ENCODE measurements at places on chromosomes 4 and X.

DNA sequence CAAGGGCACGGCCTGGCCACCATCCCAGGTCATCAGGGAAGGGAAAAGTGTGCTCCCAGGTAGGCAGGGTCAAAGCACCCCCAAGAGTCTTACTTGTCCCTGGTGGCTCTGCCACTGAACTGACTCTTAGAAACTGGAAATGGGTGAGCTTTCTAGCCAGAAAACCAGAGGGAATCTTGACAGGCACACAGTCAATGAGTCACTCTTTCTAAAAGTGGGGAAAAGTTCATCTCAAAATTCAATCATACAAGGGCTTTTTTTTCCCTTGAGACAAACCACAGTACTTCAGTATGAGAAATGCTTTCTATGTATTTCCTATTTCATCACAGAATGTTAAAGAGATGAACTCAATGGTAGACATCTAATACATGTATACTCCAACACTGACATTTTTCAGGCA lies 12.5 kb downstream of the HPF1 start:
- DNase-seq, result no peak

DNA sequence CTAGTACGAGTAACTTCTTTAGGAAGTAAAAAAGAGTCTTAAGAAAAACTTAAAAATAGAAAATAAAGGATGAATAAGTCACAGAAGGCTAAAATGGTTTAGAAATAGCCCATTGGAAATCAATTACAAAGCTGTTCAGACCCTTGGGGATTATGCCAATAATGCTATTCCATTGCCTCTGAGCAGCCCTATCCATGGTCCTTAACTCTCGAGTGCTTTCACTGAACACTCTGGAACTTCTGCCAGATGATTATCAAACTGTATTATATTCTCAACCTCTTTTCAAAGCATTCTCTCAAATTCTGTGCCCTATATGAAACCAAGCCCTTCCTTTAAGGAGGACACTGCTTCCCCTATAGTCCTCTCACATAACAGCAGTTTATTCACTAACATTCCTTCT lies 17.0 kb downstream of the SLC9B1 start:
- no peak for DNase-seq

DNA sequence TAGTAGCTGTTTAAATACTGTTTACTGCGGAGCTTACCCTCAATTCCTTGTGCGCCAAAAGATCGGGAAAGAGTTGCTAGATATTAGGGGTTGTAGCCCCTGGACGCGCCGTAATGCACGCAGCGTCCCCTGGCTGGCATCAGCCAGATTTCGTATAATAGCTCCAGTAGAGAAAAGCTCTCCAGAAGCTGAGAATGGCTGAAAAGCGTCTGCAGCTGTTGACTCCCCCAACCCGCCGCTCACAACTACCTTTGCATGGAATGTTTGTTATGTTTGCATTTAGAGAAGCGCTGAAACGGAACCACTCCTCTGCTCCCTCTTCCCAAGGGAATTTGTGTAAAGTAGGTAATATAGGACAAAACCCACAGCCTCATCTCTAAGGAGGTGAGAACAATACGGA lies 3.7 kb downstream of the DOCK11 start:
- DNase-seq, result no peak

DNA sequence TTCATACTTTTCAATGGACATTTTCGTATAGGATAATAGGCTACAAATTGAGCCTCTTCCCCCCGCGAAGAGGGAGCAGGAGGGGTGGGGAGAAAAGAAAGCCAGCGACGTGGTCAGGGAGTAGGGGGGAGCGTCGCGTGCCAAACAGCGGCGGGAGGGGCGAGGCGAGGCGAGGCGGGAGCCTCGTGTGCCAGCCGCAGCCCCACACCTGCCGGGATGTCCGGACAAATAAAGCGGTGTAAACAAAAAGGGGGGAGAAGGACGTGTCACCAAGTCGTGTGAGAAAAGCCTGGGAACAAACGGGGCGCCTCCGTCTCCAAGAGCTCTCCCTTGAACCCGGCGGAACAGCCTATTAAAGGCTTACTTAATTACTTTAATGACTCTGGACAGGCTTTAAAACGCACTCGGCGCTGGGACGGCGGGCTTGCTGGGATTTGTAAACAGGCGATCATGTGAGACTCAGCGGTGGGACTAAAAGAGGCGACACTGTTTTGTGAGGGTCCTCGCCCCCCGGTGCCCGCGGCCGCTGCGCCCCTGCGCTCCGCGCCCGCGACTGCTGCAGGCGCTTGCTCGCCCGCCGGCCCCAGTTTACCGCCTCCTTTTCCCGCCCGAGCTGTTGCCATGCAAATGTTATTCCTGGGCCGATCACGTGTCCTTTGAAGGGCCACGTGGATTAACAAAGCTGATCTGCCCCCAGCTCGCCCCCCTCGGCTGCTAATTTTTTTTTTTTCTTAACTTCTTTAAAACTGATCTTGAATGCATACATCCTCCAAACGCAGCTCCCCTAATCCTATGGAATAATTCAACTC lies at the start of gene HELT:
Gene HELT, plus strand, starts transcription at position 527 of the 809 bp plus-strand sequence. CDS start 439 bp downstream, outside the sequence.
- DNase-seq, result no peak

- no peak for DNase-seq
Measured at GRCh38 chr4:172813359-172813923, 355.2 kb upstream of the GALNT7 start.

DNA sequence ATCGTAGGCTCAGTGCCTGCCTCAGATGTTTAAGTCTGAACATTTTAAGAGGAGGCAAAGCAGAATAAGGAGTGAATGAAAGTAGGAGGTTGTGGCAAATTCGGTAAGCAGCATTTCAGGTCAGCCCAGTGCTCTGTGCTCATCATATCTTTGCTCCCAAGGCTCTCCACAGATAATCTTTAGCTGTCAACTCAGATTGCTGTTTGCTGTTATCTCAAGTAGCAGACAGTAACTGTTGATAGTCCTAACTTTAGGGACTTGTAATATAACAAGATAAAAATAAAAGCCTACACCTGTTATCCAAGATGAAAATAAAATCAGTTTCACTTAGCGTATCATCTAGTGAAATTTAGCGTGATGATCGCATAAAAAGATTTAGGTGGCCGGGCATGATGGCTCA lies 18.6 kb upstream of the CLTRN start:
- no peak for DNase-seq

- no peak for DNase-seq
Measured at GRCh38 chr4:136505020-136505419, 1027.3 kb downstream of the PCDH18 start.

DNA sequence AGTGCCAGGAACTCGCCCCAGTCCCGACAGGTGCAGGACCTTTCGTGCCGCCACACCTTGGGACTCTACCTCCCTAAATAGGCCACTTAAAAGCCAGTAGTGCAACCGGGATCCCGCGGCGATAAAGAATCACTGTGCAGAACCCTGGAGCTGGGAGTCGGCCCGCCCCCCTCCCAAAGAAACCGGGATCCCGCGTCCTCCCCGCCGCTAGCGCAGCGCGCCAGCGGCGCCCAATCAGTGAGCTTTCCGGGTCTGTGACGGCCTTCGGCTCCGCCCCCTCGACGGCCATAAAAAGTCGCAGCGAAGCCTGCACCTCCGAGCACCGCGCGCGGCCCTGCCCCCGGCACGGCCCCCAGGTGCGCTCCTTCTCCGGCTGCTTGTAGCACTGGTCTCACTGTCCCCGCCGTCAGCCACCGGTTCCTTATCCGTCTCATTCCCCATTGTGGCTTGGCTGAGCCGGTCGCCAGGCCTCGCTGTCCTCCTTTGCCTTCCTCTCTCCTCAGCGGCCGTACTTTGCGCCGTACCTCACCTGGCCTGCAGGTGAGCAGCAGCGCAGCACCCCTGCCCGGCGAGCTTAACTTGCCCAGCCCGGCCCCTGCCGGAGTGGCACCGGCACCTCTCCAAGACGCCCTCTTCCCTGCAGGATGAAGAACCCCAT lies at the start of gene LRAT:
Gene LRAT, plus strand, starts transcription at position 318 of the 658 bp plus-strand sequence. Its CDS starts 327 bp downstream, at position 645.
- DNase-seq, result peak; percentile 35

DNA sequence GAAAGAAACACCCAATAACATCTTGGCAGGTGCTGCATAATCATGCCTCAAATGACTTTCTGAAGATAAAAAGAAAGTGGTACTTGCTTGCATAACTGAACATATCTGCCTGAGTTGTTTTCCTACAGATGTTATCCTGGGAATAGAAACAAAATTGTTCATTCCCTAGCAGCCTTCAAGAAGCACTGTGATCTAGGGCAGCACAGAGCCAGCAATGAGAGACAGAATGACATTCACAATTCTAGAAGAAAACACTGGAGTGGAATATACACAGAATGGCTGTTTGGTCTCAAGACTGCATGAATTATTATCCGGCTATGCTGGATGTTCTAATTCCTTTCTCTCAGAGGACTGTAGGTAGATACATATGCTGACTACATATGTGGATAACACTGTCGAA lies 790.9 kb downstream of the PDHA2 start:
- no peak for DNase-seq

DNA sequence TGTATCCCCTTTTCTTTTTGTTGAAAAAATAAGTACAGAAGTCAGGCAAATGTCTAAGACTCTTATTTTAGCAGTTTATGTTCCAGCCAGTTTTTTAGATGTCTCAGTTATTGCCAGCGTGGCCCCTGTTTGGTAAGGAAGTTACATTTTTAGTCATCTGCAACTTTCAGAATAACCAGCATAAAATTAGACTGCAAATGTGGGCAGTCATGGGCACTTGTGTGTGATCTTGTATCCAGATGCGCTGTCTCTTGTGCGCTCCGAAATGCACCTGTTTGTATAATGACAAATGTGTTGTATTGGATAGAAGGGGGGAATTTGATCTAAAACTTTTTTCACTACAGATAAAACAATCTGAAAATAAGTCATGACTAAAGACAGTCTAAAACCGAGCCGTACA lies 44.3 kb upstream of the CLCN4 start:
- DNase-seq, result no peak

GRCh38 chr4:48649505-48649904 lies 130.6 kb downstream of the FRYL start:
- no peak for DNase-seq

GRCh38 chr4:80610845-80611677 lies 275.5 kb downstream of the CFAP299 start:
- peak; percentile 6 for DNase-seq

DNA sequence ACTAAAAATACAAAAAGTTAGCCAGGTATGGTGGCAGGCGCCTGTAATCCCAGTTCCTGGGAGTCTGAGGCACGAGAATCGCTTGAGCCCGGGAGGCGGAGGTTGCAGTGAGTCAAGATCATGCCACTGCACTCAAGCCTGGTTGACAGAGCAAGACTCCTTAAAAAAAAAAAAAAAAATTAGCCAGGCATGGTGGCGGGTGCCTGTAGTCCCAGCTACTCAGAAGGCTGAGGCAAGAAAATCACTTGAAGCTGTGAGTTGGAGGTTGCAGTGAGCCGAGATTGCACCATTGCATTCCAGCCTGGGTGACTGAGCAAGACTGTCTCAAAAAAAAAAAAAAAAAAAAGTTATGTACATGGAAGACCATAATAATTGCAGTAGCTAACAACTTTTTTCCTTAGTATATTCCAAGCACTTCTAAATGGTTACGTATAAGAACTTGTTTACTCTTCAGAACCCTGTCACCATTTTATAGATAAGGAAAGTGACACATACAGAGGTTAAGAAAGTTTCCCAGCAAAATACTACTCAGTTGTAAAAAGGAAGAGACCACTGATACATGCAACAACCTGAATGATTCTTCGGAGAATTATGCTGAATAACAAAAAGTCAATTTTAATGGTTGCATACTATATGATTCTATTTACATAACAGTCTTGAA lies 24.5 kb downstream of the RUFY3 start:
- no peak for DNase-seq

DNA sequence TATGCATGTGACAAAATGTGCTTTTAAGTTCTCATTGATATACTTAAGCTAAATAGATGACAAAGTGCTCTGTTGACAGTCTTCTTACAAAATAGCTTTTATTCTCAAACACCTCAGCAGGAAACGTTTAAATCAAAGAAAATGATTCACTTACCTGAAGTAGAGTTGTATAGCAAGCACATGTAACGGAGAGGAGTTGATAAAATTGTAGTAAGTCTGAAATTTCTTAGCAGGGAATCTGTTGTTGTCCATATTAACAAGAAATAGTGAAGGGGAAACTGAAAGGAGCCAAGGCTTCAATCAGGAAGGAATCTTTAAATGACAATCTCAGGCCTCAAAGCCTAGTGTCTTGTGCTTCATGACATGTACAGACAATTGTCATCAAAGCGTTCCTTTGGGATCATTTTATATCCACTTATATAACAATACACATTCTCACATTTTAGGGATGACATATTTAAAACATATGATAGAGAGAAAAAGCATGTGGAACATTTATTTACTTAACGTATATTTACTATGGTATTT lies 2010.2 kb upstream of the IGFBP7 start:
- no peak for DNase-seq

- no peak for DNase-seq
Measured at GRCh38 chrX:102708900-102709299, 3.3 kb upstream of the GPRASP2 start.

DNA sequence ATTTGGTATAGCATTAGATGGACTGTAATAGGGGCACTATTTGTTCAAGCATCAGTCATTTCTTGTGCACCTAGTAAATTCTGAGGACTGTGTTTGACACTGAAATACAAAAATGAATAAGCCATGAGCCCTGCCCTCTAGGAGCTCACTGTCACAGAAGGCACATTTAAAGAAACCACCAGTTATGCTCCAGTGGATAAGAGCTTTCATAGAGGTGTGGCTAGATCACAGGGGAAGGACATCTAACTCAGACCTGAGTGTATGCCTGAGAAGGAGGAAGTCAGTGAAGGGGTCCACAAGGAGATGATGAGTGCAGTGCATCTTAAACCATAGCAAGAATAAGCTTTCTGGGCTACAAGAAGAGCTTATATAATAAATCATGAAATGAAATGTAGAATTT lies 40.1 kb downstream of the BTC start:
- no peak for DNase-seq

GRCh38 chr4:95732061-95732460 lies 107.8 kb upstream of the PDHA2 start:
- DNase-seq, result no peak

DNA sequence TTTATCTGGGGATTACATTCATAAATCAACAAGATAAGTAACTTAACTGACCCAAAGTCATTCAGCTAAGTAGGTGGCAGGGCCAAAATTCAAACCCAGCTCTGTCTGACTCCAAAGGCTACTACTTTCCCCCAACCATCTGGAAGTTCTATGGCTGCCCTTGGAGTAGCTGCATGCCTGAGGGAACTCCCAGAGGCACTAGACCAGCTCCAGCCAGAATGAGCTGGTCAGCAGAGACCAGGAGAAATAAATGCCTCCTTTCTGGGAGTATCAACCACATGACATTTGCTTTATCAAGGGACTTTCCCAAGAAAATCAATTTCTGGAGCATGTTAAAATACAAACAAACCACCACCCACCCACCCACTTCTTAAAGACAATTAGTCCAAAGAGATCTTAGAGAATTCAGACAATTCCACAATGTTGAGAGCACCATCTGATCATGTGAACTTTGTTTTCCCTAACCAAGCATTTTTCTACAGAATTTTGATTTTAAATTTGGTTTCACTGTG lies 180.5 kb downstream of the EFHC2 start:
- DNase-seq, result no peak

DNA sequence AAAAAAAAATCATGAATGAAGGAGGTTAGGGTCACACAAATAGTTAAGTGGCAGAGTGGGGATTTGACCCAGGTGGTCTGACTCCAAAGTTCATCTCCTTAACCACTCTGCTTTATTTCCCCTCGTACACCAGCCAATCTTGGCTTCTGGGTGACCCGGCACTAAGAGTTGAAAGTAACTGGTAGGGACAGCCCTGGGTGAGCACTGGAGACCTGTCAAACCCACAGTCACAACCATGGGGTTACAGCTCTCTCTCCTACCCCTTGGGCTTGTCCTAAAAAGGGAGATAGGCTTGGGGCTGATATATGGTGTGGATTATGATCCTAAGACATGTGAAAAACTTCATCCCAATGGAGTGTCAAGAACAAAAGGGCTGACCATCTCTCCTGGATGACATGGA lies 12.5 kb downstream of the IGFBP7 start:
- DNase-seq, result no peak

GRCh38 chr4:153488006-153488891 lies 22.1 kb downstream of the TMEM131L start:
- peak; percentile 84 for DNase-seq

Measured in stimulated activated naive CD8-positive, alpha-beta T cell treated with anti-CD3 and anti-CD28 coated beads, Interleukin-15, Interleukin-2, amounts not matched to agents 100 U/mL and 50 U/mL, for 24 hours (primary cell).